ENCODE measurements at places on chromosomes 5 and 9.

- DNase-seq: no peak
These were observed 45.6 kb downstream of the NNT start for GRCh38 chr5:43648499-43649124.

- peak; percentile 82 for DNase-seq
These were observed 5.0 kb upstream of the RNF44 start for GRCh38 chr5:176542135-176542595.

GRCh38 chr5:159262472-159262858 lies 625 bp upstream of the UBLCP1 start:
- no peak for DNase-seq

- DNase-seq: no peak
These were observed 158.5 kb downstream of the C9orf50 start for GRCh38 chr9:129462360-129462759.

DNA sequence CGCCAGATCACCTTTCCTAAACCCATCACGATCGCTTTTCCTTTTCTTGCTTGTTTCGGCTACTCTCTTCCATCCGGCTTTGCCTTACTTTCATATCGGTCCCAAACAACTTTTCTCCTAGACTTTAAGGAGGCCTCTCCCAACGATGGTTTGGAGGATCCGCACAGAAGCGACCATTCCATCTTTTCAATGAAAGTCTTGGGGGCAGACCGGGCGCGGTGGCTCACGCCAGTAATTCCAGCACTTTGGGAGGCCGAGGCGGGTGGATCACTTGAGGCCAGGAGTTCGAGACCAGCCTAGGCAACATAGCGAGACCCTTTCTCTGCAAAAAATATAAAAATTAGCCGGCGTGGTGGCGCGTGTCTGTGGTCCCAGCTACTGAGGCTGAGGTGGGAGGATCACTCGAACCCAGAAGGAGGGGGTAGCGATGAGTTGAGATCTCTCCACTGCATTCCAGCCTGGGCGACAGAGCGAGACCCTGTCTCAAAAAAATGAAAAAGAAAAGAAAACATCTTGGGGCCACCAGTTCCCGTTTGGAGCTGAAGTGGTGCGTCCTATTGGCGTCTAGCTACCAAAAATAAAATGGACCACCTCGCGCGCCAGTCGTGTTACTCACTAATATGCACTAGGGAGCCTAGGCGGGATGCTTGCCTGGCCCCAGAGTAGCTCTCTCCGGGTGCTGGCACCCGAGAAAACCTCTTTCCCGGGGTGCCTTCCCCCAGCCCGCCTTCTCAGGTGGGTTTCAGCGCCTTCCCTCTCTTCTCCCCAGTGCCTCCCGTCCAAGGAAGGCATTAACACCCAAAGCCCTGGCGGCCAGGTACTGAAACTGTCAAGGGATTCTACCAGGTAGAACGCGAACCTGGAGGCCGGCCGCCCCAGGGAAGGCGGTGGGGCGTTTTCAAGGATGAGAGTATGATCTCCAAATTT lies 800 bp upstream of the AP3B1 start:
- peak; percentile 48 for DNase-seq
